Naive thymus-derived CD8-positive, alpha-beta T cell (primary cell): ENCODE measurements at places on chromosomes 2 and 18. TPM values are rescaled to one million over a fixed set of nuclear protein-coding genes. Genes with fewer than 3 reads are reported as not detected.

DNA sequence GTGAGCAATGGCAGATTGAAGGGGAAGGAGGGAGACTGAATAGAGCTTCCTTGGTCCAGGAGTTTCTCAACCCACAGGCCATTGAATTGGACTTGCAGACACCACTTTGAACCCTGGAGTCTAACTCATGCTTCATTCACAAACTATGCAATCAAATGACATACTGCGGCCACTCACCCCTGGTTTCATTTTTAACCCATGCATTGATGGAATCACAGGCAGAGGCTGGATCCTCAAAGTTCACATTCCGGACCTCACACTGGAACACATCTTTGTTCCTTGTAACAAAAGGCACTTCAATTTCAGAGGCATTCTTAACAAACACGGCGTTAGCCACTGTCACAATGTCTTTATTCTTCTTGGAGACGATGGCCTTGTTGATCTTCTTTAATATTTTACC lies 40.7 kb downstream of the MRPL44 start:
- peaks cover 2% of the 10 kb centered on the region for H3K4me1 ChIP-seq
- H3K4me3 ChIP-seq: no peak overlapping the region
- no peaks in the 10 kb centered on the region for H3K27me3 ChIP-seq
- H3K36me3 ChIP-seq: peaks cover 14% of the 10 kb centered on the region
- no peak for DNase-seq
- no peak overlapping the region for H3K27ac ChIP-seq

DNA sequence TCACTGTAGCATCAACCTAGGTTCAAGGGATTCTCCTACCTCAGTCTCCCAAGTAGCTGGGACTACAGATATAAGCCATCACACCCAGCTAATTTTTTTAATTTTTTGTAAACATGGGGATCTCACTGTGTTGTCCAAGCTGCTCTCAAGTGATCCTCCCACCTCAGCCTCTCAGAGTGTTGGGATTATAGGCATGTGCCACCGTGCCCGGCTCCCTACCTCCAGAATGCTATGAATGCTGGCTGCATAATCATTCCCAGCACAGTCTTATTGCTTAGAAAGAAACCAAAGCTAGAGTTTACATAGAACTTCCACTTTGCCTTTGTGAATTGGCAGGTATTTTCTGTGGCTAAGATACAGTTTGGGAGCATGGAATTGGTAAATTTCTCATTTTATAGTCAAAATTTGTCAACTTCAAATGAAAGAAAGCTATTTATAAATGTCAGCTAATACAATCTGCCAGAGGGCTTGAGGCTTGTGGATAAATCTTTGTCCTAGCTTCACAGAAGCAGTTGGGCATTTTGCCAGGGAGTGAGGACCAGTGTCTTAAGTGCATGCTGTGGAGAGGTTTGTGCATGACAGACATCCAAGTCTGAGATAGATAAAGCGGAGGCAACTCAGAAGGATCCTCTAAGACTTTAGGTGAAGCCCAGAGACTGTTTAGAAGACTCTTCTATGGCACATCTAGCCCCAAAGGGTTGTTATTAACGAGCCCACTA lies 175.4 kb downstream of the ANTXR1 start:
- H3K4me3 ChIP-seq: no peak overlapping the region
- no peaks in the 10 kb centered on the region for H3K36me3 ChIP-seq
- H3K27me3 ChIP-seq: peaks cover 7% of the 10 kb centered on the region
- no peak overlapping the region for H3K27ac ChIP-seq

GRCh38 chr18:6031442-6031841 lies 136.1 kb upstream of the TMEM200C start:
- H3K36me3 ChIP-seq: no peaks in the 10 kb centered on the region
- H3K4me1 ChIP-seq: no peaks in the 10 kb centered on the region
- no peak overlapping the region for H3K4me3 ChIP-seq
- H3K27me3 ChIP-seq: no peaks in the 10 kb centered on the region

DNA sequence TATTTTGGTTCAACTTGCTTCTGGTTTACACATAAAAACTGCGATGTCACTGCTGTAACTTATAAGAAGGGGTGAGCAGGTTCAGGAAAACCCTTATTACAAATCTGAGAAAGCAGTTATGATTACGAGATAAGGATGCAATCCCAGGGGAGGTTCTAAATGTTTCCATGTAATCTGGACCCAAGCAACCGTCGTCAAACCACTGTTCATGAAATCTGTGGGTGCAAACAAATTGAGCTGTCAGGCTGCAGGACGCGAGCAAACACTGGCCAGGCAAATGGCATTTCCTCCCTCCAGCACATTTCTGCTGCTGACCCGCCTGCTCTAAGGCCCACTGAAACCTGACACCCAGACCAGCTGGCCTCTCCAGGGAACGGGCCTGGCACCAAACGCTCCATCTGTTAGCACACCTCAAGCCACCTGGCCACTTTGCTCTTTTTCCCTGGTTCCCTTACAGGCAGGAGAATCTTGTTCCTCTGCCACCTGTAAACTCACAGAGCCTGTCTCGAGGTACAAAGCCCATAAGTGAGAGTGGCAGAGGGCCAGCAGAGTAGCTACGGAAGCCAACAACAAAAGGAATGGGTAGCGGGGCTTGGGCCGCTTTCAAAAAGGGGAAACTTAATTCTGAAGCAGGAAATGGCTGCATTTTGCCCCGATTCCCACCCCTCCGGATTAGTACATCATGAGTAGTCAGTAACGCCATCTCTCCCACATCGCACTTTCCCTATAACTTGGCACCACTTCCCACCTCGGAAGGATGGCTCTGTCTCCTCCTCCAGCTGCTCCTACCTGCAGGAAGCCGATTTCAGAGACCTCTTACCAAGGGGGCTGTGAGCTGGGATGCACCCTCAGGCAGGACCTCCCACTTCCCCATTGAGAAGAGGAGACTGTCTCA lies 26.5 kb downstream of the CRACDL start:
- no peaks in the 10 kb centered on the region for H3K36me3 ChIP-seq
- no peak for DNase-seq
- peaks cover 55% of the 10 kb centered on the region for H3K4me1 ChIP-seq
- peak overlapping the region; percentile 60 for H3K27ac ChIP-seq

DNA sequence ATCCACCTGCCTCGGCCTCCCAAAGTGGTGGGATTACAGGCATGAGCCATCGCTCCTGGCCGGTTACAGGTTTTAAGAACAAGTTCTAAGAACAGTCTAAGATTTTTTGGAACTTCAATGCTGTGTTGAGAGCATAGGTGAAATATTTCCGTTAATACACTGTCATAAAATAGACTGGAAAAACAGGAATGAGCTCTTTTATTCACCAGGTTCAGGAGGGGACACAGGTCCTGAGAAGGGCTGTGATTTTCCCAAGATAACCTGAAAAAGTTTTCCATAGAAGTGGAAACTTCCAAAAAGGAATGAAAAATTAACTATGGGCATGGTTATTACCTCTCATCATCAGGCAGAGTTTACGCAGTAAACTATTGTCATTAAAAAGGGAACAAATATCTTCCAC lies 97.6 kb upstream of the TMEM178A start:
- H3K36me3 ChIP-seq: no peaks in the 10 kb centered on the region
- DNase-seq: no peak
- no peaks in the 10 kb centered on the region for H3K4me1 ChIP-seq
- no peaks in the 10 kb centered on the region for H3K27me3 ChIP-seq
- no peak overlapping the region for H3K27ac ChIP-seq

- DNase-seq: no peak
- H3K4me3 ChIP-seq: no peak overlapping the region
- H3K27me3 ChIP-seq: no peaks in the 10 kb centered on the region
- H3K27ac ChIP-seq: no peak overlapping the region
- H3K36me3 ChIP-seq: no peaks in the 10 kb centered on the region
Observed at GRCh38 chr2:203685081-203685621, 21.3 kb upstream of the CD28 start.

TMEM237 gene
- 5.5 TPM for total RNA-seq

DNA sequence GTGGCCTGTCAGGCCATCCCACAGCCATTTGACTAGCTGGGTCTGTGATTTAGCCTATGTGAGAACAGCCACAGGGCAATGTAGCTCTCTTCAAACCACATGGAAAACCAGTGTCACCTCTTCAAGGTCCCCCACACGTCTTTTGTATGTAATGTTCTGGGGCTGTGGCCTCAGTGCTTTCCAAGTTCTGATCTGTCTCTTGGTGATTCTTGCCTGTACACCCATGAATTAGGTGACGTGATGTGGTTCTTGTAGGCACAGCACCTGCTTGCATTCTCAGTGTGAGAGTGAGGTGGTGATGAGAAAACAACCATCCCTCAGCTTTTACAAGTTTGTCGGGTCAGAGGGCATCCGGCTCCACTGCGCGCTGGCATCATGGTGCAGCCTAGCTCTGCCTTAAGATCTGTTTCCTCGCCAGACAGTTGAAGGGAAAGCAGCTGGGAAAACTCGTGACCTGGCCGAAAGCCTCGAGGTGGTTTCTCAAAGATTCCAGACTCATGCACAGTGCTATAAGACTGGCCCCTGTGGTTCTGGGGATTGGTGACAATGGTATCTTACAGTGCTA lies 125.8 kb downstream of the TANC1 start:
- peaks cover 56% of the 10 kb centered on the region for H3K4me1 ChIP-seq
- H3K27me3 ChIP-seq: no peaks in the 10 kb centered on the region
- H3K36me3 ChIP-seq: peaks cover 15% of the 10 kb centered on the region
- no peak overlapping the region for H3K4me3 ChIP-seq
- peak overlapping the region; percentile 86 for H3K27ac ChIP-seq
- DNase-seq: no peak

DNA sequence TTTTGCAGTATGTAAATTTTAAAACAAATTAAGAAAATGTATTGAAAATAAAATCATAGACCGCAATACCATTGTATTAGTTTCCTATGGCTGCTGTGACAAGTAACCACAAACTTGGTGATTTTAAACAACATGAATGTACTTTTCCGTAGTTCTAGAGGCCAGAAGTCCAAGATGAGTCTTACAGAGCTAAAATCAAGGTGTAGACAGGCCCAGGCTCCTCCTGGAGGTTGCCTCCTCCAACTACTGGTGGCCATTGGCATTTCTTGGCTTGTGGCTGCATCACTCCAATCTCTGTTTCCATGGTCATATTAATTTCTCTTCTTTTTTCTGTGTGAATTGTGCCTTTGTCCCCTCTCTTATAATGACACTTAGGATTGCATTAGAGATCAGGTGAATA lies 59.2 kb upstream of the ETAA1 start:
- no peak overlapping the region for H3K4me3 ChIP-seq
- peaks cover 12% of the 10 kb centered on the region for H3K27me3 ChIP-seq
- DNase-seq: no peak
- no peaks in the 10 kb centered on the region for H3K4me1 ChIP-seq
- no peak overlapping the region for H3K27ac ChIP-seq

GRCh38 chr2:217559084-217559483 lies 443.7 kb downstream of the TNS1 start:
- H3K36me3 ChIP-seq: peaks cover 30% of the 10 kb centered on the region
- H3K27ac ChIP-seq: no peak overlapping the region
- H3K4me1 ChIP-seq: peaks cover 10% of the 10 kb centered on the region
- DNase-seq: no peak
- H3K27me3 ChIP-seq: no peaks in the 10 kb centered on the region

- no peak overlapping the region for H3K27ac ChIP-seq
- no peak for DNase-seq
- no peaks in the 10 kb centered on the region for H3K4me1 ChIP-seq
Observed at GRCh38 chr2:220002699-220003098, 375.3 kb downstream of the SLC4A3 start.

DNA sequence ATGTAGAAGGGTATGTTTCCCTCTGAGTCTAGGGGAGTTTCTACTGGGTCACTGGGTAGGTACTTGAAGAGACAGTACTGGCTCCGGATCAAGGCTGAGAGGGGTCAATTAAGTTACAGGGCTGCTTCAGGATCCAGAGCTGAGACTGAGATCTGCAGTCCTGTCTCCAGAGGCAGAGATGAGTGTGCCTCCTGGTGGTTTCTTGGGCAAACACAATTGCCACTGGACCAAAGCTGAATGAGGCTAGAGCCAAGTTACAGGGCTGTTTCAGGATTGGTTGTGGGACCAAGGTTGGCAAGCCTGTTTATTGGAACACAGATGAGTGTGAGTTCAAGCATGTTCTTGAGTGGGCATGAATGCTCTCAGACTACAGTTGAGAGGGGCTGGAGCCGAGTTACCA lies 157.9 kb downstream of the ADCYAP1 start:
- no peak for DNase-seq
- no peak overlapping the region for H3K4me3 ChIP-seq
- H3K4me1 ChIP-seq: no peaks in the 10 kb centered on the region

- H3K4me1 ChIP-seq: peaks cover 19% of the 10 kb centered on the region
- no peak overlapping the region for H3K4me3 ChIP-seq
- peaks cover 43% of the 10 kb centered on the region for H3K36me3 ChIP-seq
- no peak overlapping the region for H3K27ac ChIP-seq
- no peak for DNase-seq
Observed at GRCh38 chr18:79323471-79323870, 72.3 kb upstream of the NFATC1 start.

- no peaks in the 10 kb centered on the region for H3K4me1 ChIP-seq
- no peaks in the 10 kb centered on the region for H3K36me3 ChIP-seq
- no peak overlapping the region for H3K27ac ChIP-seq
- no peaks in the 10 kb centered on the region for H3K27me3 ChIP-seq
- DNase-seq: no peak
- no peak overlapping the region for H3K4me3 ChIP-seq
Observed at GRCh38 chr18:68991286-68991685, 193.4 kb downstream of the CCDC102B start.

ALPG gene
- total RNA-seq: not detected

GRCh38 chr2:222492683-222493082 lies 68.3 kb downstream of the SGPP2 start:
- no peak overlapping the region for H3K27ac ChIP-seq

DNA sequence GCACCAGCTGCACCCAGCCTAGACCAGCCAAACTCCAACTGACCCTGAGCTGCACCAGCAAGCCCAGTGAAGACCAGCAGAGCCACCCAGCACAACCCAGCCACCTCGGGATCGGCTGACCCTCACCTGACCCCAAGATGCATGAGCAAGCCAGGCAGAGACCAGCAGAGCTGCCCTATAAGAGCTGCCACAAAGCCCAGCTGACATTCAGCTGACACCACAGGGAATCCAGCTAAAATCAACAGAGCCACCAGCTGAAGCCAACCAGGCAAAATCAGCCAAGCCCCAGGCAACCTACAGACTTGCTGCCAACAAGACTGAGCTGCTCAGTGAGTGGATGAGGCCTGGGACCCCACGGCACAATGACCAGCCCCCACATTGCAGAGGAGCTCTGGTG lies 54.6 kb downstream of the CYP27C1 start:
- H3K4me1 ChIP-seq: no peaks in the 10 kb centered on the region
- no peaks in the 10 kb centered on the region for H3K36me3 ChIP-seq
- no peak for DNase-seq
- H3K27ac ChIP-seq: peak overlapping the region; percentile 83
- H3K27me3 ChIP-seq: no peaks in the 10 kb centered on the region
- no peak overlapping the region for H3K4me3 ChIP-seq

DNA sequence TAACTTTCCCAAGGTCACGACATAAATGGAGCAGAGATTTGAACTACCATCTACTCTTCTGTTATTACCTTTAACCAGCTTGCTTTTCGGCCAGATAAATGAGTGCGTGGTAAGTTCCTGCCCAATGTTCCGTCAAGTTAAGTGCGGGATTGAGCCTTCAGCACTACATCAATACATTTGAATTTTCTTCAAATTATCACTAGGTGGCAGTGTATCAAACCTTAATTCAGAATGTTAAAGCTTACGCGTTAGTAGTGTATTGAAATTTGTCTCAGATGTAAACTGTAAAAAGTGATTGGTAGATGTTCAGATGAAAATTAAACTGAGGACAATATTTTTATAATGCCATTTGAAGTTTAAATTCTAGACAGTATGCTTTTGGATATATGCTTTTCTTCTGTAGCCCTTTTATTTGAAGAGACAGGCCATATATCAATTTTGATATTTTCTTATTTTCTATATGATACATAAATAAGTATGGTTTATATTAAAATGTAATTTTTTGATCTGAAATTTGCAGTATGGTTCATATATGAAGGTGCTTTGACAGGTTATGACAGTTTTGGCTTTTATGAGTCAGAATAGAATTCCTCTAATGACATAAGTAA lies 681.3 kb downstream of the ADCYAP1 start:
- DNase-seq: no peak
- H3K4me3 ChIP-seq: no peak overlapping the region
- no peak overlapping the region for H3K27ac ChIP-seq
